Fibroblast of lung (primary cell): ENCODE measurements at places on chromosomes 7 and 10.

- DNase-seq = peak; percentile 90
These were observed 72.4 kb upstream of the PDE1C start for GRCh38 chr7:32142649-32143048.

DNA sequence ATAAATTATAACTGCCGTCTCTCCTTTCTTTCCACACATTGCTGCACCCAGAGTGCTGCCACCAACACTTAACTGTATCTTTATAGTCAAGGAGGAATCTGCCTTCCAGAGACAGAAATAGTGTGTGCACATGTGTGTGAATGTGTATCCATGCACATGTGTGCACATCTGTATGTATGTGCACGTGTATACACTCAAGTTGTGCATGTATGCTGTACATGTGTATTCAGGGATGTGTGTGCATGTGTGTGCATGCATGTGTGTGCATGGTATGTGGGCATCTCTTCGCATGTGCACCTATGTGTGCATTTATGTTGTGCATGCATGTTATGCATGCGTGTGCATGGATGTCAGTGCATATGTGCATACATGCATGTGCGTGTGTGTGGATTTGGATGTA is 253.3 kb downstream of the KLF6 start:
- no peak for DNase-seq

GRCh38 chr7:55254242-55254595 is 110.9 kb upstream of the LANCL2 start:
- no peak for DNase-seq

GRCh38 chr10:102467971-102468438 is 16.7 kb upstream of the C10orf95 start:
- DNase-seq = no peak

DNA sequence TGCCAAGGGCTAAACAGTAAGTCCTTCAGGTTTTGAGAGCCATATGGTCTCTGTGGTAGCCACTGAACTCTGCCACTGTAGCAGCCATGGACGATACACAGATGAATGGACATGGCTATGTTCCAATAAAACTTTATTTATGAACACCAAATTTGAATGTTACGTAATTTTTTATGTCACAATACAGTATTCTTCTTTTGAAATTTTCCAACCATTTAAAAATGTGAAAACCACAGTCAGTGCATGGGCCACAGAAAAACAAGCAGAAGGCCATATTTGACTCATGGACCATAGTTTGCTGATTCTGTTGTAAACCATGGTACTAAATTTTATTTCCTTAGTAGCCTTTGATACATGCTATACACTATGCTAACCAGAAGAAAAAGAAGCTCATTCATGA is 361.8 kb downstream of the MAGI2 start:
- DNase-seq = peak; percentile 70

GRCh38 chr7:48708635-48709034 is 215.7 kb upstream of the CDC14C start:
- DNase-seq = no peak

DNA sequence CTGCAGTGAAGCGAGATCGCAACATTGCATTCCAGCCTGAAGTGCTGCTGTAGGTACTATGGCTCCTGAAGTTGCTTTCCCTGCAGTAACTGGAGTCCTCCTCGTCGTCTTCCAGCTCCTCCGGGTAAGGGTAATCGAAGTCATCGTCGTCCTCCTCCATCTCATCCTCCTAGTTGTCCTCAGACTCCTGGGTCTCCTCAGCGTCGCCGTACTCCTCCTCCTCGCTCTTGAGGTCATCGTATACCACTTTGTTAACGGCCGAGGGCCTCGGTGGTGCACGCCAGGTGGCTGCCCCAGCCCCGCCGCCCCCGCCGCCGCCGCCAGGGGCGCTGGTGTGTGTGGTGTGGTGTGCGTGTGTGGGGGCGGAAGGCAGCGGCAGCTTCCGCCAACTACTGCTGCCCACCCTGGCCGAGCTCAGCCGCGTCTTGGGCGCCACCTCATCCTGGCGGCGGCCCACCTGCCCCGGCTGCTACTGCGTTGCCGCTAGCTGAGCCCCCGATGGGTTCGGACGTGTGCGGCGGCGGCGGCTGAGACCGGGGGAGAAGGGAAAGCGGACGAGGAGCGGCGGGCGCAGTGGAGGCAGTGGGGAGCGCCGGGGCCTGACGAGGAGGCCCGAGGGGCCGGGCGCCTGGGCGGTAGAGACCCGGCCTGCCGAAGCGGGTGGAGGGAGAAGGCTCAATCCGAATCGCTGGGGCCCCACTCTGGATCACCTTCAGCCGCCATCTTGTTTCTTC is 11.8 kb upstream of the ACBD5 start:
- peak; percentile 51 for DNase-seq

GRCh38 chr7:26930201-26930600 is 65.8 kb upstream of the SKAP2 start:
- no peak for DNase-seq

- peak; percentile 43 for DNase-seq
These were observed 25.5 kb downstream of the LDB3 start for GRCh38 chr10:86693721-86694369.

GRCh38 chr7:4878336-4879335 is 4.9 kb downstream of the RADIL start:
- DNase-seq = peak; percentile 56

DNA sequence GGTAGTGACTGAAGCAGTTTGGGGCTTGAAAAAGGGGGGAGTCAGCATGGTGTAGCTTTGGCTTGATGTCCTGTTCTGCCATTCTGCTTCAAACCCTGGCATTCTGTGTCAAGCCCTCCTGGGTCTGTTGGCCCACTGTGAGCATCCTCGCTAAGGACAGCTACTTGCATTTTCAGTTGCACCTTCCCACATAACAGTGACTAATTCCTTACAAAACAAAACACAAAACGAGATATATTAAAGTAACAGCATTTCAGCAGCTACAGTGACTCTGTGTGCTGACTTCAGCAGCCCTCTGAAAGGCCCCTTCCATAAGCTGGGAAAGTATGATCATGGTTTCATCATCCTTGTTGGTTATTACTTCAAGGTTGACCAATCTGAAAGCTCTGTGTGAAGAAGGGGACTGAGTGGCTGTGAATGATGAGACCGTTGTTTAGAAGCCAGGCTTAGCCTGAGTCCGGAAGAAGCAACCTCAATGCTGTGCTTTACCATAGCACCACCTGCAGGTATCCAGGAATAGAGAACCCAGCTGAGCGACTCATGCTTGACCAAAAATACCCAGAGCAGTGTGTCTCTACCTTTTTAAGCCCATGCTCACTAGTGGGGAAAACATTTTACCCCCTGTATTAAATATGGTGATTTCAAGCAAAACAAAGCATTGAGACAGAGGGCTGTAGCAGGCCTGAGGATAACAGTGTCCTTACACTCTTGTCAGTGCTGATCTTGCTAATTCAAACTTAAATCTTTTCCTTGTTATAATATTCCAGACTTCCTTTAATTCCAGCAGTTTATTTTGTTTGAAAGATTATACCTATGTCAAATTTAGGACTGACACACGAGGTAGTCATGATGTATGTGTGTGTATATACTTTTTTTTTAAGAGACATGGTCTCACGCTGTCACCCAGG is 42.6 kb upstream of the CC2D2B start:
- peak; percentile 75 for DNase-seq

DNA sequence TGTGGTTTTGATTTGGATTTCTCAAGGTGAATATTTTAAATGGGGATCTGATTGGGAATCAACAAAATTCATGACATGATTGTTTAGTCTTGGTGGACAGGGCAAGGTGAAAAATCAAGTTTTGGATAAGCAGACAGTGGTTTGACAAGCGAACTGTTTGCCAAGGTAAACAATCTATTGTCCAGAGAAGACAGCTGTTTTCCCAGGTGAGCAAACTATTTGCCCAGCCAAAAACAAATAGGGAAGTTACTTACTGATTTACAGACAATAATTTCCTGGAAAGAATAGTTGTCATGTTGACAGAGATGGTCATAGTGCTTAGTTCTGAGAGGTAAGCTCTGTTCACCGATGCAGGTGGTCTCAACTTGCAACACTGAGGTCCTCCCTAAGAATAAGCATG is 94.0 kb upstream of the STEAP1B start:
- no peak for DNase-seq

DNA sequence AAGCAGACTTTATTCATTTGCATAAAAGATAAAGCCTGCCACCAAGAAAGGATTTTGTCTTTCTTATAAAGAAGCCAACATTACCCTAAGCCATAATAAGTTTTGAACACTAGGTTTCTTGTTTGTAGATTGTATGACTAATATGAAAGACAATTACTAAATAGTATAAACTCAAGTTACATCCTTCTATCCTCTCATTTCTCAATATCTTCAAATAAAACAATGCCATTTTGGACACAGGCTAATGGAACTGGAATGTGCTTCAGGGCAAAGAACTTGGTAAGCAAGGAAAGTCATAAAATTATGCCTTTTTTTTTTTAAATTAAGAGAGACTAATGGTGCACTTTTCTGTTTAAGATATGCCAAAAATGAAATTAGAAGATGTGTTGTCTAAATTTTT is 137.7 kb downstream of the DKK1 start:
- peak; percentile 46 for DNase-seq

- DNase-seq = no peak
These were observed 75.9 kb downstream of the CCNY start for GRCh38 chr10:35412003-35412723.

GRCh38 chr7:37286454-37286832 is 162.2 kb downstream of the ELMO1 start:
- DNase-seq = no peak

DNA sequence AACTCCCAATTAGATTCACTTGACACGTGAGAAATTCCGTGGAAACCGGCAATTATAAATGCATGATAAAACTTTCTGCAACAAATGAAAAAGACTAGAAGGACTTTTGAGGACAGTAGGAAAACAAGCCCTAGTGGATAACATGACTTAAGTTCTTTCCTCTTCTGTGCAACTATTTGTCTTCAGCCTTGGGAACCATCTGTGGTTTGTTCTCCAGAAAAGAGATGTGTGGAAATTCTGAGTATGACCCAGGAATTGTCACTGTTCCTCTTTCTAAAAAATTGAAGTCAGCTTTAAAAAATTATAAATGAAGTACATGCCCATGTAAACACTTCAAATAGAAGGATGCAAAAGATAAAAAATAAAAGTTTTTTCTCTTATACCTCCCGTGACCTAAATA is 128.6 kb upstream of the SVIL start:
- no peak for DNase-seq

GRCh38 chr7:93957767-93958166 is 36.2 kb downstream of the GNG11 start:
- no peak for DNase-seq

DNA sequence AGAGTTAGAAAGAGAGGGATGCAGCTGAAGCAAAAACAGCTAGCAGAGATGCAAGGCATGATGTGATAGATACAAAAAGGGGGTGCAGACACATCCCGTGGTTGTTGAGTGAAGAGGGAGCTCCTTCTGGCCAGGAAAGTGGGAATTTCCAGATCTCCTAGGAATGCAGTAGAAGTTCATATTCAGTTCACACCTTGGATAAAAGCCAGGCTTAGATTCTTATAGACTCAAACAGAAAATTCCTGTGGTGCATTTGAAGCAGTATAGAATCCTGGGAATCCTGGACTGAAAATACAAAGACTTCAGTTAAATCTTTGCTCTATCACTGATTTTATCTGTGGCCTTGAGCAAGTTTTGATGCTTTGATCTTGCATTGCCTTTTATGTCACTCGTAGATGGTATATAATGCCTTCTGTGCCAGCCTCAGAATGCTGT is 33.9 kb downstream of the SGPL1 start:
- DNase-seq = peak; percentile 96

GRCh38 chr7:138797715-138798320 is at the start of the genes ATP6V0A4 and TMEM213:
TSS of gene ATP6V0A4 (minus strand) at chr7:138798196. CDS start at chr7:138771247, 26,949 bp downstream.
TSS of gene TMEM213 (plus strand) at chr7:138797994. CDS start at chr7:138798105, 111 bp downstream.
- DNase-seq = no peak

- peak; percentile 47 for DNase-seq
These were observed 30.7 kb upstream of the APBB1IP start for GRCh38 chr10:26407406-26407969.

GRCh38 chr10:86064219-86064618 is 302.4 kb downstream of the GRID1 start:
- no peak for DNase-seq

- DNase-seq = peak; percentile 84
These were observed 46.0 kb downstream of the ZNF777 start for GRCh38 chr7:149414745-149415390.

- no peak for DNase-seq
These were observed 4.0 kb downstream of the CREM start for GRCh38 chr10:35130663-35131062.
